Fibroblast of skin of abdomen (primary cell): ENCODE measurements at places on chromosomes 2 and 18.

DNA sequence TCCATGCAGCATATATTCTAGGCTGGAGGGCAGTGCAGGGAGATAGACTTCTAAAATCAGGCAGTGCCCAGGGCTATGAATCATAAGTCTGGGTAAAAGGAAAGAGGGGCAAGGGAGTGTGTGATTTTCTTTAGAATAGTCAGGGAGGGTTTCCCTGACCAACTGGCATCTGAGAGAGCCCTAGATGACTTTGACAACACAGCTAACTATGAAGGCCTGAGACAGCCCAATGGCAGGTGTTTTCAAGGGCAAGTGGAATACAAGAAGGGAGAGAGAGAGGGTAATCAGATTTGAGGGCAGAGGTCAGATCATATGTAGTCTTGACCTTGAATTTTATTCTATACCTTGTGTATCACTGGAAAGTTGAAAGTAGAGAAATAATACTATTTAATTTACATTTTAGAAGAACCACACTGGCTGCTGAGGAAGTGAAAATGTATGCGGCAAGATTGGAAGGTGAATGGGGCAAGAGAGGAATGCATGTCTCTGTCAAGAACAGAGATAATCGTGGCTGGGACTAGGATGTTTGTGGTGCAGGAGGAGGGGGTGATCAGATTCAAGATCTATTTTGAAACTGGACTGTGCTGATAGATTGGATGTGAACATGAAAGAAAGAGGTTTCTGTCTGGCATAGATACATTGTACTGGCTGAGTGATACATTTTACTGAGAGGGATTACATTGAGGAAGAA lies 1.9 kb upstream of the ITGB6 start:
- DNase-seq: peak; percentile 21

DNA sequence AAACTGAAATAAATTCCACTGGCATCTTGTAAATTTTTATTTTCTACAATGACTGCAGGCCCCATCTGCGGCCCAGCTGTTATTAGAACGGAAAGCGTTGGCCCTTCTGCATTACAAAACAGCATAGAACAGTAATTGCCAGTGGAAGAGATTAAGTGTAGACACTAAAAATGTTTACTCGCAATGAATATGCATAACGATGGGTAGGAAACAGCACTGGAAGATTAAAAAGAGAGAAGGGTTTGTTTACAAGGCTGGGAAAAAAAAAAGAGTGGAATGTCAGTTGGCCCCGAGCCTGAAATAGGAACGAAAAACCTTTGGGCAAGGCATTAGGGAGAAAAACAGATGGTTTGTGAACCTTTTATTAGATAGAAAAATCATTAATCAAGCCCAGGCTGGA lies 275.9 kb upstream of the TCF4 start:
- DNase-seq: peak; percentile 69

- no peak for DNase-seq
Observed at GRCh38 chr18:59159986-59160385, 20.3 kb downstream of the SEC11C start.

DNA sequence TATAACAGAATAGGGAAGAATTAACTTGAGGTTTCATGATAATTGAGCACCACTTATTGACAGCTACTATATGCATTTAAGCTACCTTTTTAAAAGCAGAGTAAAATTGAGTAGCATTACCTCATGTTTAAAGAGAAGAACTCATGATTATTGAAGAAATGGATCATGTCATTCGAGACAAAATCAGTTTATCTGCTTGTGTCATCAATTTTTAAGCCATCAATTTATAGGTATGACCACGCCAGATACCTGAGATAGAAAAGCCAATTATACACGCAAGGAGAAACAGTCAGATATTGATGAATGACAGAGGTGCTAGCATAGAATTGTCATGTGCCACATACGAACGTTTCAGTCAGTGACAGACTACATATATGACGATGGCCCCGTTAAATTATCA lies 28.4 kb downstream of the DSG2 start:
- DNase-seq: no peak
